Vagina (tissue), 2 donors: ENCODE measurements at places on chromosomes 16 and 17.
A peak's percentile ranks its signal among the peaks of the same experiment; 100 is the strongest.

DNA sequence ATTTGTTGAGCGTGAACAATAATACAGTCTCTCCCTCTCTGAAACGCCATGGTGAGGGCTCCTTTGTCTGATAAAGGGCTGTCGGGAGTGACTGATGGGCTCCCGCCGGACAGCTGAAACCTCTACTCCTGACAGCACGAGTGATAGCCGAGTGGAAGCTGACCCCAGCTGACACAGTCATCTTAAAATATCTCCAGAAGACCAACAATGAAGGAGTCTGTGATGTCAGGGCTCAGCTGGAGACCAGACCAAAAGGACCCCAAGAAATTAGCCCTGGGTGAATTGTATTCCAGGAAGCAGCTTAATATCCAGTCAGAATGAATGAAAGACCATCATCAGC lies 22.4 kb downstream of the CCDC182 start:
- no peaks in the 10 kb centered on the region for H3K4me1 ChIP-seq
- H3K27ac ChIP-seq = no peak overlapping the region
- H3K36me3 ChIP-seq = no peaks in the 10 kb centered on the region
- no peak for DNase-seq
- H3K4me3 ChIP-seq = no peak overlapping the region
- no peaks in the 10 kb centered on the region for H3K27me3 ChIP-seq

- no peak overlapping the region for H3K27ac ChIP-seq
- H3K4me1 ChIP-seq = no peaks in the 10 kb centered on the region
- no peaks in the 10 kb centered on the region for H3K27me3 ChIP-seq
Measured at GRCh38 chr16:6836766-6837165, 495.9 kb upstream of the RBFOX1 start.

DNA sequence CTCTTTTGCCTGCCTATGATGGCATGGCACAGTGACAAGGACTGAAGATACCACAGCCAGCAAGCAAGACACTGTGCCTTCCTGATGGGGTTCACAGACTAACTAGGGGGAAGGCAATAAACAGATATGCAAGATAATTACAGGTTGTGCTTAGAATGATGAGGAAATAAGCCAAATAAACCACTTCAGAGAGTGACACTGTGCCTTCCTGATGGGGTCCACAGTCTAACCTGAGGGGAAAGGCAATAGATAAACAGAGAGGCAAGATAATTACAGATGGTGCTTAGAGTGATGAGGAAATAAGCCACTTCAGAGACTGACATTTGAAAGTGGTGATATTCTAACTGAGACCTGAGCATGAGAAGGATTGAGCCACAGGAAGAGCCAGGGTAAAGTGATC lies 84.2 kb downstream of the HS3ST2 start:
- no peak overlapping the region for H3K4me3 ChIP-seq
- H3K27ac ChIP-seq = no peak overlapping the region
- H3K27me3 ChIP-seq = no peaks in the 10 kb centered on the region
- H3K36me3 ChIP-seq = no peaks in the 10 kb centered on the region
- H3K4me1 ChIP-seq = no peaks in the 10 kb centered on the region

DNA sequence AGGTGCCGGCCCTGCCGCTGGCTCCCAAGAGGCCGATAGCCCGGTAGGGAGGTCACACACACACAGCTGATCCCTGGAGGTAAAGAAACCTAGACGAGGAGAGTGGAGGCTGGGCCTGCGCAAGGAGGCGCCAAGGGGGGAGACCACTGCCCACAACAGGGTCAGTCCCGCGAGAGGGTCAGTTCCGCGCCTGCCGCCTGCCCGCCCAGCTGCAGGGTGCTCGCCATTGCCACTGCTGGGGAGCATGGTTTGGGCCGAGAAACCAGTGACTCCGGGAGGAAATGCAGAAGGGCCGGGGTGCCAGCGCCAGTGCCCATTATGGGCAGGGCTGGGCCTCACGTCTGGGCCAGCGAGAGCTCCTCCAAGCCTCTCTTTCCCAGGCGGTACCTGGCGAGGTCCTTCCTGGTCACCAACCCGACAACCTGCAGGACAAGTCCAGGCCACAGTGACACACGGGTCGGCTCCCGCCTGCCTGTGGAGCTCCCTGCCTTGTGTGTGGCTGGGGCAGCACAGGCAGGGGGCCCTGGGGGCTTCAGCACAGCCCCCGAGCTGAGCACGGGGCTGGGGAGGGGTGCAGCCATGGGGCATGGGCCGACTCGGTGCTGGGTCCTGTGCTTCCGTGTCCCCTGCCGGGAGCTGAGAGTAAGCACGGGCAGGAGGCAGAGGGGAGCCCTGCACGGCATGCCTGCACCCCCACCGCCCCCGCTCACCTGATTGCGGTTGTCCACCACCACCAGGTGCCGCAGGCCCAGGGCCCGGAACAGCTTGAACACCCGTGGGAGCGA lies 2.1 kb upstream of the CCDC154 start:
- no peak overlapping the region for H3K4me3 ChIP-seq
- H3K4me1 ChIP-seq = no peaks in the 10 kb centered on the region
- H3K27ac ChIP-seq = no peak overlapping the region
- H3K27me3 ChIP-seq = no peaks in the 10 kb centered on the region
- no peak for DNase-seq

DNA sequence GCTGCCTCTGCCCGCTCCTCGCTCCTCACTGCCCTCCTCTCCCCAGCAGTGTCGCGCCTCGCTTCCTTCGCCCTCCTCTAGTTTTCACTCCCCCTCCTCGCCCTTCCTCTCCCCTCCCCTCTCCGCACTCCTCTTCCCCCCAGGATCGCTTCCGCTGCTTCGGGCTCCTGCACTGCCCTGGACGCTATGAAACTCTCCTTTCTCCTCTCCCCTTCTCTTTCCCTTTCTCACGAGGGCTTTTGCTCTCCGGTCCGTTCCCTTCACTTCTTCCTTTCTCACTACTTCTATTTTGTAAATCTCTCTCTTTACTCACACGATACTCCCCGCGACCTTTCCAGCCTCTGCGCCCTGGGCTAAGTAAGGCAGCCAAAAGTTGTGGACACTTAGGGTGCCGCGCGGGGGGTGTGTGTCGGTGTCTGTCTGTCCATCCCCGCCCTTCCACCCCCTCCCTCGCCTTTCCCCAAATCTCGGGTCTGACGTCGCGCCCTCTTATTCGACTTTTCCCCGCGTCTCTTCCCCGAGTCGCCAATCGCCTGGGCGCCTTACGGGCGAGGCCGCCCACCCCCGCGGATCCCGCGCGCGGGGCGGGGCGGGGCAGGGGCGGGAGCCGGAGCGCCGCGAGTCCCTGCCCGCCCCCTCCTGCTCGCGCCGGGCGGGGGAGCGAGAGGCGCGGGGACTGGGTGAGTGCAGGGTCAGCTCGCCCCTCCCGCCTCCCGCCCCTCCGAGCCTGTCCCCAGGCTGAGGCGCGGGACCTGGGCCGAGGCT lies at the start of gene IRX3:
Gene IRX3, minus strand, starts transcription at position 422 of the 765 bp plus-strand sequence. CDS start 737 bp downstream, outside the sequence.
- peaks cover 44% of the 10 kb centered on the region for H3K4me1 ChIP-seq
- H3K4me3 ChIP-seq = peak within 1 kb of the TSS; percentile 67
- H3K36me3 ChIP-seq = no peaks in the 10 kb centered on the region
- no peak for DNase-seq
- peaks cover 7% of the 10 kb centered on the region for H3K27me3 ChIP-seq

GRCh38 chr17:80501741-80502577 lies 25.6 kb upstream of the NPTX1 start:
- H3K4me1 ChIP-seq = peaks cover 8% of the 10 kb centered on the region
- no peaks in the 10 kb centered on the region for H3K27me3 ChIP-seq
- H3K4me3 ChIP-seq = no peak overlapping the region
- no peak overlapping the region for H3K27ac ChIP-seq

DNA sequence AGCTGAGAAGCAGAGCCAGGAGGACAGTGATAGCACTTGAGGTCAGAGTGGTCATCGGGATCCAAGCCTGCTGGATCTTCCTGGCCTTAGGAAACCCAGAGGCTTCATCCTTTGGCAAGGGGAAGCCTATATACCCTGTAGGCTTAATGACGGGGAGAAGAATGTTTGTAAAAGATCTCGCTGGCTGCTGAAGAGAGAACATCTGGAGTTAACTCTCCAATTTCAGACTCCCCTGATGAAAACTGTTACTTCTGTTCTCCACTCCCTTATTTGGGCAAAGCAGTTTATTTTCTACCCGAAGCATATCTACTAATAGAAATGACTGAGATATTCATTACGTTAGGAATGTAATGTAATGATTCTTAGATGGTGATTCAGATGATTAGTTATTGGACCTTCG lies 487.0 kb downstream of the CDH13 start:
- H3K4me3 ChIP-seq = no peak overlapping the region
- no peaks in the 10 kb centered on the region for H3K36me3 ChIP-seq
- H3K27me3 ChIP-seq = no peaks in the 10 kb centered on the region

DNA sequence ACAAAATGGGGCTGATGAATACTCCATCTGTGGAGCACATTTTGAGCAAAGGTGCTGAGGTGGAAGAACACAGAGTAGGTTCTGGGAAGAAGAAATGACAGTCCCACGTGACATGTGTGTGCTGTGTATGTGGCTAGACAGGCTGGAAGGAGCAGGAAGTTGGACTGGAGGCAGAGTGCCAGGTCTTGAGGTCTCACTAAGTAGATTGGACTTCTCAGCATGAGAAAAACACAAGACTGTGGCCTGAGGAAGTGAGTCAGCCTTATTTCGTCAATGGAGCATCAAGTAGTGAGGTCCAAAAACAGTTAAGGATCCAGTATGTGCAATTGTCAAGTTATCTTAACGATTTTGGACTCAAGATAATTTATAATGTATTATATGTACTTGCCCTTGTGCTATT lies 736.5 kb downstream of the KCNJ2 start:
- no peaks in the 10 kb centered on the region for H3K4me1 ChIP-seq
- no peaks in the 10 kb centered on the region for H3K27me3 ChIP-seq
- DNase-seq = no peak
- H3K27ac ChIP-seq = no peak overlapping the region
- no peak overlapping the region for H3K4me3 ChIP-seq
